ENCODE measurements at places on chromosomes 13 and 19.

GRCh38 chr19:29021232-29021916 lies 191.6 kb downstream of the UQCRFS1 start:
- no peak for DNase-seq

GRCh38 chr19:17236811-17237543 lies 8.7 kb downstream of the NR2F6 start:
- no peak for DNase-seq

GRCh38 chr13:88124142-88124541 lies 453.0 kb downstream of the SLITRK5 start:
- DNase-seq, result no peak

DNA sequence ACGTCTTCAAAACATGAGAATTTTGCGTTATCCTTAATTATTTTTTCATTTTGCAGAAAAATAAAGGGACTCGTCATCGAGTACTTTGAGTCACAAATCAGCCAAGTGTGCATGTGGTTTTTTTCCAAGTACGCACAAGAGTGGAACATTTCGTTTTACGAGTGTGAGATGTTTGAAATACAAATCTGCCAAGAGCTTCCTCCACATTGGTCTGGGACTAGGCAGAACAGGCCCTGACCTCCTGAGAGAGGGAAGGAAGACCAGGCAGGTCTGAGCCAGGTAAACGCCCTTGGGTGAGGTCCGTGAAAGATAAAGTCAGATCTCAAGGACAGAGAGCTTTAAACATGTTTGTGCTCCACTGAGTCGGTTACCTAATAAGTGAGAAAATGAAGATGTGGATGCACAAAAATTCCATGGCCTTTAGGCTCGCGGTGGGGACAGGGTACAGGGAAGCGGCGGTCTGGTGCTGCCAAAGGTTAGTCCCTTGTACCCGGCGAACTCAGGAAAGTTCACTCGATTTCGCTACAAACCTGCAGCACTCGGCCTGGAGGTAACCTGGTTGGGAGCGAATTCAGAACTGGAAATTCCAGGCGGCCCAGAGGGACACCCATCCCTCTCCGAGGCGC lies 473 bp upstream of the ITM2B start:
- peak; percentile 81 for DNase-seq

Data from eye (tissue), 1 donor.